HuH-7.5 (cell line): ENCODE measurements at places on chromosomes 6 and 20.

GRCh38 chr6:37519461-37519860 lies 19.8 kb upstream of the CCDC167 start:
- DNase-seq, result no peak

DNA sequence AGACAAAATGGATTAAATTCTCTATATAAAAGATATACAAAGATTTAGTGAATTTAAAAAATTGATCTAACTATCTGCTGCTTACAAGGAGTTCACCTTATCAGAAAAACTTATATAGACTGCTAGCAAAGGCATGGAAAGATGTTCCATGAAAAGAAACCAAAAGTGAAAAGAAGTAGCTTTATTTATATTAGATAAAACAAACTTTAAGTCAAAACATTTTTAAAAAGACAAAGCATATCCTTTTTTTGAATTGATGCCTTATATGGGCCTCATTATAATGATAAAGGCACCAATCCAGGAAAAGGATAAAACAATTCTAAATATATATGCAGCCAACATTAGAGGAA lies 334.2 kb downstream of the MEI4 start:
- DNase-seq, result no peak

DNA sequence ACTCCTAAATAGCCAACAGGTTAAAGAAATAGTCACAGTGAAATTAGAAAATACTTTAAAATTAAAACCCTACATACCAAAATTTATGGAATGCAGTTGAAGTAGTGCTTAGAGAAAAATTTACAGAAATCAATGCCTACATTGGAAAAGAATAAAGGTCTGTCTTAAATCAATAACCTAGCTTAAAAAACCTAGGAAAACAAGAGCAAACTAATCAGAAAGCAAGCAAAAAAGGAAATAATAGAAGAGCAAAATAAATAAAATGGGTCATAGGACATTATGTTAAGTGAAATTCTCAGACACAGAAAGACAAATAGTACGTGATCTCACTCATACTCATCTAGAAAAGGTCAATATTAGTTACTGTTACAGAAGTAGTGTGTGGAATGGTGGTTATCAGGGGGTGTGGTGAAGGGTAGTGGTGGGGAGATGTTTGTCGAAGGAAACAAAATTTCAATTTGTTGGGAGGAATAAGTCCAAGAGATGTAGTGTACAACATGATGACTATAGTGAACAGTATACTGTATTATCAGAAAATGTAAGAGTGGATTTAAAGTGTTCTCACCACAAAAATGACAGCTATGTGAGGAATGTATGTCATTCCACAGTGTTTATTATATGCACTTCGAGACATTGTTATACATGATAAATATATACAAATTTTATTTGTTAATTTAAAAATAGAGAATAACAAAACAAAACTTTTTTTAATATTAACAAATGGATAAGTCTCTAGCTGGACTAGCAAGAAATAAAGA lies 423.6 kb downstream of the CDH26 start:
- no peak for DNase-seq

GRCh38 chr6:14196026-14196425 lies 78.5 kb downstream of the CD83 start:
- DNase-seq, result no peak

DNA sequence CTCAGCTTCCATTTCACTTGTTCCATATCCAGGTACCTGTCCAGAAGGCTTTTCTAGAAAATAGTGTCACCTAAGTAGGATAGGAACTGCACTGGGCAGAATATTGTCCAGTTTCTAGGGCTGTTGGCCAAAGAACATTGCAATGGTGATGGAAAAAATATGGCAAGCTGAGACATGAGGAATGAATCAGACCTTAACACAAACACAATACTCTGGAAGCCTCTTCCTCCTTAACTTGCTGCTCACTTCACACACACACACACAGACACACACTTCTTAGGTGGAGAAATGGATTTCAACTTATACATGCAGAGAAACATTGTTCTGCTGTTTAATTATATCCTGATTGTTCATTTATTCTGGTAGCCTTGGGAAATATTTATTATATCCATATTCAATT lies 203.0 kb upstream of the RGS17 start:
- DNase-seq, result no peak

DNA sequence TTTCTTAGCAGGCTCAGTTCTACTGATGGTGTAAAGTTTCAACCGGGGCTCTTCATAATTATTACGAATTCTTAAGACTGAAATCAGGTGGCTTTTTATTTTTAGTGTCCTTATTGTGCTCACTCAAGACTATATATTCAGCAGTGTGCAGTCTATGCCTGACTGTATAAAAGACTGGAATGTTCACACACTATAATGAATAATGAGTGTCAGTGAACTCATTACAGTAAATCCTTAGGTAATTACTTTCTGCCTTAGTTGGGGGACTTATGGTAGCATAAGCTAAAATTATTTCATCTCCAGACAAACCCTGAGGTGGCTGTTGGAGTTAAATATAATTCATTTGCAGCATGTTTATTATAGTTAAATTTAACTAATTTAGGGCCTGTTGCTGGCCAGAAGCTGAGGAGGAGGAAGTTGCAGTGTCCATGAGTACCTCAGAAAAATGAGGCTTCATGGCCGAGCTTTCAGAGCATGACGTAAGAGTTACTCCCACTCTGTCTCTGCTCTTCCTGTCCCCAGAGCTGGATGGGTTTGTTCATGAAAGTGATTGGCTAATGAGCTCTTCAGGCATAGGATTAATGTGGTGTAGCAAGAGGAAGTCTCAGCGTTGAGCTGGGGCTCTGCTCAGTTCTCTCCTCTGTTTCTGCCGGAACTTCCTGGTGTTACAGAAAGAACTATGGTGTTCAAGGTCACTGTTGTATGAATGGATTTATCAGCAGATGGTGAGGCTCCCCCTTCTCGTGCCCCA lies 335.7 kb downstream of the NRN1 start:
- DNase-seq, result no peak

- DNase-seq, result no peak
Measured at GRCh38 chr6:166803471-166803870, 152.9 kb downstream of the RNASET2 start.

- no peak for DNase-seq
Measured at GRCh38 chr20:655726-656624, 3.0 kb upstream of the SRXN1 start.

GRCh38 chr20:1286267-1287024 lies 20.4 kb downstream of the SNPH start:
- no peak for DNase-seq

DNA sequence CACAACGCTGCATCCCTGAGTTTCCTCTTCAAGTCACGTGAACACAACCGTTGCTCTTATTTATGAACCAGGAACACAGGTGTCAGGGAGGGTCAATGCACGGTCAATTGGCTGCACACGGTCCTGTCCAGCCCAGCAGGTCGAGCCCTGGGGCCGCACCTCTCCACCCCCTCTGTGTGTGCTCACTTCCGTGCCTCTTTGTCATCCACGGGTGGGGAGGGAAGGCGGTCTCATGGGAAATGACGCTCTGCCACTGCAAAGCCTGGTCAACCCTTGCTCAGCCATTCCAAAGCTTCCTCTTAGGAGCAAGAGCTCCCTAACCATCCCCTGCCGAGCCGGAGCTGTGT lies 38.7 kb downstream of the DACT2 start:
- no peak for DNase-seq

DNA sequence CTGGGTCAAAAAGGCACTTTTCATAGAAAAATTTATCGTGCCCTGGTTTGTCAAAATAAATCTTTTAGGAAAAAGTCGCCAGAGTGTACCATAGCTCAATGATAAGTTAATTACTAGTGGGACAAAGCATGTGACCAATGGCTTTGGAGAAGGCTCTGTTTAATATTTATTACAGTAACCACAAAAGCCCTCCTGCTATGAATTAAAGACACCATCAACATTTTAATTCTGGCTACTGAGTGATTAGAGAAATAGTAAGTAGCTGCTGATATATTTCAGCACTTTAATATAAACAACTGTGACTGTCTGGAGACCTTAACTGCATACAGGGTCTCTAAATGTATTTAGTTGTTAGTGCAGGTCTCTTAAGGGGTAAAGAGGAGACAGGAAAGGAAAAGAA lies 38.3 kb downstream of the KIF13A start:
- no peak for DNase-seq

DNA sequence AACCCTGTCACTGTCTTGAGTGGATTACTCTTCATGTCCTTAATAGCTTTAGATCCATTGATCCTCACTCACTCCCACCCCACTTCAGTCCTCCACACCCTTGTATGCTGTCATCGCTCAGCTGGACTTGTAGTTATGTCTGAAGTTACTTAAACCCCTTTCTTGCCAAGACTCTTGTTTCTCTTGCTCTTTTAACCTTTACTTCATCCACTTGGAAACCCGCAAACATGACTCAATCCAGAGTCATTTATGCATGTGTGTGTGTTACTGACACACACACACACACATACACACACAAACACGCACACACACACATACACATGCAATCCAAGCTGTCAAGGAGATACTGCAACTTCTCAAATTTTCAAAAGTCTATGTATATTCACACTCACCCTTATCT lies 341.8 kb downstream of the SYNE1 start:
- no peak for DNase-seq

DNA sequence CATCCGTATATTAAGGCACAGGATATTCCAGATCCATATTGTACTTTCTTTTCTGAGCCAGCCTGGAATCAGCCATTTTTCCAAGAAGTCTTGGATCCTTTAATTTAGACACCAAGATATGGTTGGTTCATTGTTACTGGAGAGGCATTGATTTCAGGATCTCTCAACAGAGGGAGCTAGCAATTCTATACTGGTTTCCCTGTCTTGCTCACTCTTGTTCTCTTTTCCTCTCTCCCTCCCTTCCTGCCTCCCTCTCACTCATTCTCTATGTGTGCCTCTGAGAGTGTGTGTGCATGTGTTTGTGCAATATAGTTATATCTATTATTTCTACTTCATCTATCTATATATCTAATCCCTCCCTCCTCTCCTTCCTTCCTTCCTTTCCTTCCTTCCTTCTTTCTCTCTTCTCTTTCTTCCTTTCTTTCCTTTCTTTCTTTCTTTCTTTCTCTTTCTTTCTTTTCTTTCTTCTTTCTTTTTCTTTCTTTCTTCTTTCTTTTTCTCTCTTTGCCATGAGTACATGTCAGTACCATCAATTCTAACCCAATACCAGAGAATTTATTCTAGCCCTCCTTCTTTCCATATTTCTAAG lies 299.1 kb downstream of the EPHA7 start:
- DNase-seq, result no peak

DNA sequence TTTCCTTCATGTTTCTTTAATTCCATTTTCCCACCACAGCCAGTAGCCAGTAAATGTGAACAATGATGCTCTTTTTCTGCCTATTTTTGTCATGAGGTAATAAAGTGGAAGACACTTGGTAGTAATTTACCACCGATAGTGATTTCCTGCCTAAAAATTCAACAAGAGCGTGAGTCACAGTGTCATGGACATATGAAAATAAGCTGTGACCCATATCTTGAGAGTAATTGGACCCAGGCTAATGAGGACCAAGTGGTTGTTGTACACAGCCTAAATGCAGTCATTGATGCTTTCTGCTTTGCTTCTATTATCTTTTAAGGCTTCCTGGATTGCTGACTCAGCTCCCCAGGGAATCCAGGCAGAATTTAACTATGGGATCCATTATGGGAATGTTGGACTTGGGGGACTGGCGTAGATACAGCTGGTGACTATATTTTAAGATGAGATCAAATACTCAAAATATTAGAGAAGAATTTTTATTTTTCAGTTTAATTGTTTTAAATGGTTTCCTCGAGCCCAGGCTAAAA lies 265.9 kb upstream of the FERMT1 start:
- DNase-seq, result no peak
